ENCODE measurements at places on chromosomes 16 and 17.
A peak's percentile ranks its signal among the peaks of the same experiment; 100 is the strongest.

DNA sequence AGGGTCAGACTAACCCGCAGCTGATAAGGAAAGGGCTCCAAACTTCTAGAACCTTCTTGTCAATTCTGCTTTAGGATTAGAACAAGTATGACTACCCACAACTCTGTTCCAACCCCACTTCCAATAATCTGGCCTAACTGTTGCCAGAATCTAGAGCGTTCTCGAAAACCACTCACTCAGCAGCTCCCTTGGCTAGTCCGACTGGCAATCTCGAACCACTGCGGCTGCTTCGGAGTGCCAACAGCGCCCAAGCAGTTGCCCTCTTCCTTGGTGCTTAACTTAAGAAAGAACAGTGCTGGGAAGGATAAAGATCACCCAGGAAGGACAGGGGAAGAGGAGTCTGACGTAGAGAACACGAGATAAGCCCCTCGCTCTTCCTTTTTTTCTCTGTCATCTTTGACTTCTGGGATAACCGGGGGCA, 818 bp downstream of the DNAJC7 start:
- no peak for DNase-seq

DNA sequence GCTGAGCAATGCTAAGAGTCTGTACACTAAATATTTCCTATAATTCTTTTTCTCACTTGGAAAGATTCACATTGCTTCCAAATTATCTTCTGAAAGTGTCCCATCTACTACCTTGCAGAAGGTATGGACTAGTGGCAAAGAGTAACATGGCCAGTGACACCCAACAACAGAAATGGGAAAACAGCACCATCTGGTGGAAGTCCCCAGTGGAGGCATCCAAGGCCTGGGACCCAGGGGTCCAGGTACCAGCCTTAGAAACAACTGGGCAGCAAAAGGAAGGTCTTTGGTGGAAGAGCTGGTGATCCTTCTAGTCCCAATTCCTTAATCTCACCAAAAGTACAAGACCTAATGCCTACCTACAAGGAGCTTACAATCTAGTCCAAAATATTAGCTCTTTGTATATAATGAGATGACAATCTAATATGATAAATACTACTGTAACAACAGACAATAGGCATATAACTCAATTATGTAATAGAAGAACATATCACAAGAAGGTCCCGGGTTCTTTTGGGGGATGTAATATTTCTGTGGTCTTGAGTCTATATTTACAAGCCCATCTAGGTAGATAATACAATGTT, 55.3 kb downstream of the SKAP1 start:
- DNase-seq, result peak; percentile 34

- no peak for DNase-seq
Observed at GRCh38 chr16:22070361-22071330, 21.7 kb upstream of the VWA3A start.

- no peak for DNase-seq
Observed at GRCh38 chr16:65572156-65572555, 450.3 kb upstream of the CDH11 start.

DNA sequence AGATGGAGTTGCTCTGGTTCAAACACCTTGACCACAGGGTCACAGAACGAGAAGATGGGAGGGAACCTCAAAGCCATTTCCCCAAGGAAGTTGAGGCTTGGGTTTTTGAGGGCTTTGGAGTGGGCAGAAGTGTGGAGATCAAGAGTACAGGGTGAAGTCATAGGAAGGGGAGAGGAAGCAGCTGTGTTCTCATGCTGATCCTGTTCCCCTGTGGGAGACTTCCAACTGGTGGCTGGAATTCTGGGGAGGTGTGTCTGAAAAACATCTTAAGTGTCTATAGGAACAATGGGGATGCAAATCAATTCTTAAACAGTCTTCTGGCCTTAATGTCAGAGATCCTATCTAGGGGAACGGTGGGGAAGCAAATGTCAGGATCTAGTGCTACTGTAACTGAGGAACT, 38.8 kb upstream of the HSBP1 start:
- DNase-seq, result no peak

DNA sequence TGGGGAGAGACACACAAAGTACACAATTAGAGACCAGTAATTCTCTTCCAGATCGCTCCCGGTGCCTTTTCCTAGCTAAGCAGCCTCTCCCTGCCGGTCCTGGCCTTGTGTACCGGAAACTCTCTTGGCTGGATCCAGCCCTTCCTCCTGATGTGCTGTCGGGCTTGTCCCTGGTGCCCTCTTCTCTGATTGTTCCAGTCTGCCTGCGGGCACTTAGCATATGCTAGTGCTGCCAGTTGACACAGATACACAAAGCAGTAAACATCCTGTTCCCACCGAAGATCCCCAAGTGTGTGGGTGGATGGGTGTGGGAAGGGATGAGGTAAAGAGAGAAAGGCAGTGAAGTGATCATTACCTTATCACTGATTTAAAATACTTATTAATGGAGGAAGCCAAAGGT, 9.7 kb downstream of the HS3ST3B1 start:
- DNase-seq, result no peak

DNA sequence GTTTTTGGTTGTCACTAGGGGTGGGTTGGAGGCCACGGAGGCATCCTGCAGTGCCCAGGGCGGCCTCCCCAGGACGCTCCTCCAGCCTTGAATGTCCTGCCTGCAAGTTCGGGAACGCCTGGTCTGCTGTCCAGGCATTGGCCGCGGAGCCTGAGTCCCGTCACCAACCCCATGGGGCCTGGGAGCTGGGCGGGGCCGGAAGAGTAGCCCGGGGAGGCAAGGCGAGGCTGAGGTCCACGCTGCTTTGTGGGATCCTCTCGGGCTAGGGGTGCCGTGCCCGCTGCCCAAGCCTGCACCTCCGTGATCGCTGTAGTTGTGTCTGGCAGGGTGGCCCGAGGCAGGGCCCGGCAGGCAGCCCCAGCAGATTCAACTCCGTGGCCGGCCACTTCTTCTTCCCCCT, 12.8 kb downstream of the TELO2 start:
- no peak for DNase-seq

DNA sequence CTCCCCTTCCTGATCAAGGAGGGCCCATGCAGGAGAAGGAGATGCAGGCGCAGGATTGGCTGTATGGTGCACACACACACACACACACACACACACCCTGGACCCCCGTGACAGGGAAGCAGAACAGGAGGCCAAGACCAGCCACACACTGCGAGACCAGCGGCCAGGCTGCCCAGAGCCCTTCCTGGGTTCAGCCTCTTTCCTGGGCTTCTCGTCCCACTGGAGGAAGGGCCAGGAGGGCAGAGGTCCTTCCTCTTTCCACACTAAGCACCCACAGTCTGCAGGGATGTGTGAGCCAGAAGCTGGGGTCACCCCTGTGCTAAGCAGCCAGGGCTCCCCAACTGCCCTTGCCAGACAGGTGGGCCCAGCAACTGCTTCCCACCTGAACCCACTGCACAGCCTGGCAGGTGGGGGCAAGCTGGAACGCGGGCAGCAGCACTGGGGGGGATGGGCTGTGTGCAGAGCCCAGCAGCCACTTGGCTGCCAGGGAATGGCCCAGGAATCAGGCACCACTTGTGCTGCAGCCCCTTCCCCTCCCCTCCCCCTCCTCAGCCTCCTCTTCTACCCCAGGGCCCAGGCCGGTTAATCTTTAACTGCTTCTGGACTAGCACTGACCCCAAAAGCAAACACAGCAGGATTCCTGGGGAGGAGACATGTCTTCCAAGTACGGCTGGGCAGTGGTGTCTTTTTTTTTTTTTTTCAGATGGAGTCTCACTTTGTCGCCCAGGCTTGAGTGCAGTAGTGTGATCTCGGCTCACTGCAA, 44.6 kb upstream of the SLC38A10 start:
- no peak for DNase-seq

DNA sequence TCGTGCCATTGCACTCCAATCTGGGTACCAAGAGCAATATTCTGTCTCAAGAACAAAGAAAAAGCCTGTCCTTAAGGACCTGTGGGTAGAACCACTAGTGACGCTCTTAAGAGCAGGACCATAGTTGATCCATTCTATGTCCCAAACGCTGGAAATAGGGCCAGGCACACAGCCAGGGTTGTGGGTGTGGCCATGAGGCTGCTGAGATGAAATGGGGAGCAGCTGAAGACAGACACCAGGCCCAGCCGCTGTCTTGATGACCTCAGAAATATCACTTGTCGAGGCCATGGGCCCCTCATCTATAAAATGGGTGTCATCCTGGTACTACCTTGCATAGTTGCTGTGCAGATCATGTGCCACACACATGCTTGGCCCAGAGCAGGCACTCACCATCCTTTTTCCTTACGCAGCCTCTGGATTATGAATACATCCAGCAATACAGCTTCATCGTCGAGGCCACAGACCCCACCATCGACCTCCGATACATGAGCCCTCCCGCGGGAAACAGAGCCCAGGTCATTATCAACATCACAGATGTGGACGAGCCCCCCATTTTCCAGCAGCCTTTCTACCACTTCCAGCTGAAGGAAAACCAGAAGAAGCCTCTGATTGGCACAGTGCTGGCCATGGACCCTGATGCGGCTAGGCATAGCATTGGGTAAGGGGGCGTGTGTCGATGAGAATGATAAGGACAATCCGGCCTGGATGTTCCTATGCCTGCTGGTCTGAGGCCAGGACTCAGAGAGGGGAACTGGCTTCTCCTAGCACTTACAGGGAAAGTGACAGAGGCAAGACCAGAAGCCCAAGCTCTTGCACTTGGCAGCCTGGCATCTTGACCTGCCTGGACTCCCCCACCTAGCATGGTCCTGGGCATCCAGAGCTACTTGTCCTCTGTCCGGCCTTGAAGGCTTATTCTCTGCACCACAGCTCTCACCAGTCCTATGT, 25.5 kb downstream of the CDH5 start:
- no peak for DNase-seq
